ENCODE measurements at places on chromosomes 13 and 19. TPM values are rescaled to one million over a fixed set of nuclear protein-coding genes. Genes with fewer than 3 reads are reported as not detected.

The CEACAM20 gene
- total RNA-seq = not detected

The C5AR1 gene
- total RNA-seq = not detected

The TEX29 gene
- total RNA-seq = not detected

The C1QTNF9 gene
- not detected for total RNA-seq

The DCT gene
- total RNA-seq = not detected

The CEBPA gene
- total RNA-seq = 0.13 TPM

DNA sequence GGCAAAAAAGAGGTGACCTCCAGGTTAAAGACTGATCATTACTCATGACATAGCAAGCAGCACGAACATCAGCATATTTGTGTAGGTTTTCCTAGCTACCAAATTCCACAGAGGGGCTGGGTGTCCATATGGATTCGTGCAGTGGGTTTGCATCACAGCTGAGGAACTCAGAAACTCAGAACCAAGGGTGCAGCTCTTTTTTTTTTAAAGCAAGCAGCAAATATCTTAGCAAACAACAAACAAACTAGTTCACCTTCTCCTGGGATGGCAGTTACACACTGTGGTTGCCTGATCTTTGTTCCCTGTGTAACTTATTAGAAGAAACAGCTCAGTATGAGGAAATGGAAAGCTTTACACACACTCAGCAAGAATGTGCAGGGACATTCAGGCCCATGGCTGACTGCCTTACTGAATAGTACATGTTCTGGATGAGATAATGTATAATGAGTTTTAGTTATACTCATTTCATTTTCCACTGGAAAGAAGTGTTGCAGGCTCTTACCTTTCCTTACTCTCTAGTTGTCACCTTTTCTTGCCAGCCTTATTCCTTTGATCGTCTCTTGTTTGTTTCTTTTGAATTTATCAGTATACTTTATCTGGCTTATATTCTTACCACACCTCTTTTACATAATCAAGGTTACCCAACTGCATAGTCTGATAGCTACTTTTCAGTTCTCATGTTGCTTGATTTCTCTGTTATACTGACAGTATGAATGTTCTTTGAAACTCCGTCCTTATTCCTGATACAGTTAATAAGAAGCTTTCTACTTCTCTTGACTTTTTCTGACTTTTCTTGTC is 4.3 kb downstream of the NDFIP2 start:
- DNase-seq = no peak

DNA sequence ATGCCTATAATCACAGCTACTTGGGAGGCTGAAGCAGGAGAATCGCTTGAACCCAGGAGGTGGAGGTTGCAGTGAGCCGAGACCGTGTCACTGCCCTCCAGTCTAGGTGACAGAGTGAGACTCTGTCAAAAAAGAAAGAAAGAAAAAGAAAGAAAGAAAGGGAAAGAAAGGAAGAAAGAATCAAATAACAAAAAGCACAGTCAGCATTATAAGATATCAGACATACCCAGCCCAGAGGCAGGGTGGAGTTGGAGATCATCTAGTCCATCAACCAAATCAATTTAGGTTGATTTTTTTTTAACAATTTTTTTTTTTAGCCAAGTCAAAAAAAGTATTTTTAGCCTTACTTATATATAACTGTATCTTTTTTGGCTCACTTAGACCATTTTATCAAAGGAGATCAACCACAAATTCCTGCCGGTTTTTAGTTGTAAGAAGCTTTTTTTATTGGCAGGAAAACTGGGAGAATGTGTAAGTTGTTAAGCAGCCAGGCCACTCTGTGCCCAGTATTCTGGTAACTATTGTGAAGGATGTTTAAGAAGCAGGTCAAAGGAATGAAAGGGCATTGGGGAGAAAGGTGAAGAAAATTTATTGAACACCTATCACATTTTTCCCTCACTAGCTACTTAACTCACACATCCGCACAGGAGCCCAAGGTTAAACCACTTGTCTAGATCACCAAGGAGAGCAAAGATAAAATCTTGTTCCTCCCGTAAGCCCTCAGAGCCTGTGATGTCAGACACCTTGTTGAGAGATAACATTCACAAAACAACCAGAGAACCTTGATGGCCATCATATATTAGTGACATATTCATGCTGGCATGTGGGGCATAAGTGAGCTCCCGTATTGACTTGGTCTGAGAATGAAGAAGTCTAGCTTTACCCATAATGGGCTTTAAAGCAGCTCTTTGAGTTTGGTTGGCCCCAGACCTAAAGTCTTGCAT is 91.8 kb downstream of the COL4A2 start:
- DNase-seq = no peak

DNA sequence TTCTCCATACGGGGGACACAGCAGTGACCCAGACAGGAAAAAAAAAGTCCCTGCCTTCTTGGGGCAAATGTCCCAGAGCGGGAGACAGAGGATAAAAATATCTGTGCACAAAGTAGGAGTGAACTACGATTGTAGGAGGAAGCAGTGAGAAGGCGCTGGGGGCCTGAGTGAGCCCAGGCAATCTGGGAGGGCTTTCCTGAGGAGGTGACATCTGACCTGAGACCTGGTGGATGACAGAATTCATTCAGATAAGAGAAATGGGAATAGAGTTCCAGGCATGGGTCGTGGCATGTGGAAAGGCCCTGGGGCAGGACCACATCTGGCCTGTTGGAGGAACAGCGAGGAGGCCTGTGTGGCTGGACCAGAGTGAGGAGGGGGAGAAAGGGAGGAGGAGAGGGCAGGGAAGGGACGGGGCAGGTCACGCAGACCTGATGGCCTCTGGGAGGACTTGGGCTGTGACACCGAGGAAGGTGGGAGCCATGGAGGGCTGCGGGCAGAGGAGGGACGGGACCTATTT is 50.2 kb upstream of the NFIC start:
- DNase-seq = no peak

DNA sequence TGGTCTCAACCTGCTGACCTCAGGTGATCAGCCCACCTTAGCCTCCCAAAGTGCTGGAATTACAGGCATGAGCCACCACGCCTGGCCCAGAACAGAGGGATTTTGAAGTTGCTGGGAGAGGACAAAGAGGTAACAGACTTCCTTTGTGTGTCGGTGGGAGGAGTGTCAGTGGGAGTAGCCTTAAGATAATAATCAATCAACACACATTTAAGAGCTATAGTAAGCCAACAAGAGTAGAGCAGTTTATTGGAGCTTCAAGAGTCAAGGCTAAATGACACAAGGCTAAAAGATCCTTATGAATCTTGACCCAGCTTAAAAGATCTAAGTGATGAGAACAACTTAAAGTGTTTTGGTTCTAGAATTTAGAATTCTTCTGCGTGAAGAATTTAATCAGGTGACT is 47.3 kb upstream of the NBEA start:
- no peak for DNase-seq

GRCh38 chr13:52195401-52195837 is 36.0 kb upstream of the NEK3 start:
- peak; percentile 45 for DNase-seq

DNA sequence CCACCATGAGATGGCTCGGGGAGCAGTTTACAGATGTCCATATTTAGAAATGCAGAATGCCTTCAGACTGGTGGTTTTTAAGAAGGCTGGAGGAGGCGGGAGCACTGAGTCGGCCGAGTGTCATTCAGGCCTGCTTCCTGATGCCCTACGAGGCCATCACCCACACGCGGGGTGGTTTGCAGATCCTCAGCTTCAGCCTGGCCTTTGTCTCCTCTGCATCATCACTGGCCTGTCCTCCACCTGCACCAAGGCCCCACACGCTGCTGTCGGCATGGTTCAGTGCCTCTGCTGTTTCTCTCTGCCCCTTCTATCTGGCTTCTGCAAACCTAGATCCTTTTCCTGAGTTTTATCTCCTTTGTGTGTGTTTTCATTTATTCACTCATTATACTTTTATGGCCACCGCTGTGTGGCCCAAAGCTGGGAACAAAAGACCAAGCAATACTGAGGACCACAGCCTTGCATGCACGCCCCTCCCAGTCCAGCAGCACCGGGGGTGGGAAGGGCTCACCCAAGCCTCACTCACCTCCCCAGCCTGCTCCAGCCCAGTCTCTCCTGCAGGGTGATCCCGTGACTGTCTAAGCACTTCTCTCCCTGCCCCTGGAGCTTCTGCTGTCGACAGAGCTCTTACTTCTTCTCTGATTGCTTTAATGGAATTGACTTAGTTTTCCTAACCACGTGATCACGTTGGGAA is 240.8 kb downstream of the TEX29 start:
- no peak for DNase-seq

DNA sequence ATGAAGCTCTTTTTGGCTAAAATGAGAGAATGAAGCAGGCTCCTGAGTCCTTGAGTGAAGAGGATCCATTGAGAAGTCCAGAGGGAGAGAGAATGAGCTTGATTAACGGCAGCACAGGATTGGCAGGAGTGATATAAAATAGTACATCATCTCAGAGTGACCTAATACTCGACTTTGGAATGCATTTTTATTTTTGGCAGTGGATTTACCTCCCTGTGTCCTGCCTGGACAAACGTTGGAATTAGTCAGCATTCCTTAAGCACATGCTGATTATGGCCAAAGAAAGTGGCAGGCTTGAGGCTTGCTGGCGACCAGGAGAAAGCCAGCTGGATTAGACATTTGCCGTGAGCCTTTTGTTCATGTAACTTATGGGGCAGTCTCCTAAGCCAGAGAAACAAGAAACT is 22.9 kb downstream of the LRCH1 start:
- DNase-seq = no peak

DNA sequence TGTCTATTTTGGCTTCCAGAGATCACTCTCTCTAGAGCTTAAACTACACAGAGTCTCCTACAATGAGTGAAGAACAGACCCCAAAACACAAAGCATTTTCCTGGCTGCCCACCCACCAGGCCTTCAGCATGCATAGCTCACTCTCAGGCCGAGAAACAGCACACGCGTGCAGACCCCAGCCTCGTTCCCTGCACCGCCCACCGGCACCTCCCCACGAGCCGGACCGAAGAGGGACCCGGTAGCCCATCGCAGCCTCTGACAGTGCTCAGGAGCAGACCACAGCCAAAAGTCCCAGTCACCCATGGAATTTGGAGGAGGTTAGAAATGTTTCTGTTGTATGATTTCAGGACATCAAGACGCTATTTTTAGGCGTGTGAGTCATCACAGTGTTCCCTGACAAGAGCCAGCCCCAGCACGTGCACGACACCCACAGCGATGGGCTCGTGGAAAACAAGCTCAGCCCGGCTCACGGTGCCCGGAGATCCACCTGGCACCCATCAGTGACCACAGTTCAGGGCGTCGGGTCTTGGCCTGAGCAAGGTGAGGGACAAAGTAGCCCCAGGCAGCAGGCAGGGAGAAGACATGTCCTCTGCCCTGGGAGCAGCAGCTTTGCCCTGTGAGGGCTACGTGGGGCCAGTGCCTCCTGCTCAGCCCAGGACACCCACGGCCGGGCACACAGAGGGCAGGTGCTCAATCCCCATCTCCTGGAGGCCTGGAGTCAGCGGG is 50.1 kb upstream of the SPACA7 start:
- DNase-seq = no peak

DNA sequence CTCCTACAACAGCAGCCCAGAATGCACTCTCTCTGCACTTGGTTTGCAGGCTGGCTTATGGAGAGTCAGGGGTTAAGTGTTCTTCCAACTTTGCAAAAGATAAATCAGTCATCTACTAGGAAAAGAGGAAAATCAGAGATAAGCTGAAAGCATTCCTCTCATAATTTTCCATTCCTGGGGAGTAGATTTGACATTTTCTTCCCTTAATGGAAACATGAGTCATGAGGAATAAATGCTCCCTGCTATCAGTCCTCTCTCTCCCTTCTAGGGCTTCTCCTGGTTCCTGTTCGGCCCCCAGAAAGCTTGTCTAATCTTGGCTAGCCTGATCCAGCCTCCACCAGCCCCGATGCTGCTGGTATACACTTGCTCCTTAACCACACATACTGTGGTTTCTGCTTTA is 28.4 kb upstream of the ENOX1 start:
- peak; percentile 53 for DNase-seq

- DNase-seq = no peak
Measured at GRCh38 chr19:15316498-15316897, 15.8 kb downstream of the BRD4 start.

DNA sequence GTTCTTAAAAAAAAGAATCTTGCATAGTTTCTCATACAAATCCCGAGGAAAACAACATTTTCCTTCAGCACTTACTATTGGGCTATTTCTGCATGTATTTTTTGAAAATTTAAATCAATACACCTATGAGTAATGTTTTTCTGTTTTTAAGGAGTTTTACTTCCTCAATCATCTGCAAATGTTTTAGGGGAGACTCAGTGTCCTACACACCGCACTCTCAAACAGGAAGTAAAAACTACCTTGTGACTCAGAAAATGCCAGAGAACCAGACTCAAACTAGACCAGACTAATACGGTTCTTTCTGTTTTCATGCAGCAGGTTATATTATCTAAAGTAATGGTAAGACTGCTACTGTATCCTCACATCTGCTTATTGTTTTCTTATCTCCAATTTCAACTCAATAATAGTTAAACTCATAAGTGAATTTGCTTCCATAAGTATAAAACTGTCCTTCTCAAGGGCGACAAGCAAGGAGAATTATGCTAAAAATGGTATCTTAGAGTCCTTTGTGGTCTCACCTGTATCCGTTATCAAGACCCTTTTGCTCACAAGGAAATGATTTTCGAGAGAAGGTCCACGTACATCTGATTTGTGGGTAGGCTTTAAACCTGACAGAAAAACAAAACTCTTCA is 52.5 kb downstream of the FLT3 start:
- no peak for DNase-seq

DNA sequence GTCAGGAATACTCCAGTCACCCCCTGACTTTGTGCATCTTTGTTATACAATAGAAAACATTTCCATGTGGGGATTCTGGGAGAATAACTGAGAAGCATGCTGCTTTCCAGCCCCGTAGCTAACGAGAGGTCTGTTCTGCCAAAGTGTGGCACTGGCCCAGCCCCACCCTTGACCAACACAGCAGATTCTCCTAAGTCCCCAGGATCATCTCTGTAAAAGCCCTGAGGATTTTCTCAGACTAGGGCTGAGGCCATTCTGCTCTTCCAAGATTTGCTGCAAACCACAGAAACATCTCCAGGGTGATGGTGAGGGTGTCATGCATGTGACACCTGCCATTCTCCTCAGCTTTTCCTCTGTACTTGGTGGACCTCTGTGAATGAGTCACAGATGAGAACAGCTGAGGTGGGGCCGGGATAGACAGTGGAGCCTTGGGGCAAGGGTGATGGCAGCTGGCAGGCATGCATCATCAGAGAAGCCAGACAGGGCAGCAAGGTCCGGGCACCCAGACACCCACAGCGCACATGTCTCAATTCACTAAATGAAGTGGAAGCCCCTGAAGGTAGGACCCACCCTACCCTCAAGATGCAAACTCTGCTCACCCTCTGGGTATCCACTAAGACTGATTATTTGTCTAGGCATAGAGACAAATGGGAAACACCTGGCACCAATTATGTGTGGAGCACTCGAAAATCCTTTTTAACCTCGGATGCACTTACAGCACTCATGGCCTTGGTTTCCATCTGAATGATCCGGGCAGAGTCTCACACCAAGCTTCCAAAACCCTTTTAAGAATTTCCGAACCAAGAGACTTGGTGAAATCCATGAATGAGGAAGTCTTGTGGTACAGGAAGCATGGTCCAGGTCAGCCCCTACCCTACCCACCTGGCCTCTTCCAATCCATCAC is 20.1 kb upstream of the DOCK9 start:
- no peak for DNase-seq

DNA sequence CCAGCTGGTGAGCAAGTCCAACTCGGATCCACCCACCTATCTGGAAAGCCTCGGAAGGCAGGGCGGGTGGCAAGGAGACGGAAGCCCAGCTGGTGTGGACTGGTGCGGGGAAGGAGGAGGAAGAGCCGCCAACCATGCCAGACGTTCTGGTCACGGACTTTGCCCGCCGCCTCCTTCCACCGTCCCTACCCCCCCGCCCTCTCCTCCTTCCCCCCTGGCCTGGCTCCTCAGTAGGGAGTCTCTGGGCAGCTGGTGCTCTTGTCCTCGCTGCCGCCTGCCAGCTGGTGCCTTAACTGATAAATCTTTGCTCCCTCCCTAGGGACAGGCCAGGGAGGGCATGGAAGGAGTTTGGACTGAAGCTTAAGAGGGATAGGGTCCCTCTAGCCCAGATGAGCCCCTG is 4.8 kb downstream of the SYNGR4 start:
- DNase-seq = no peak

Data from pulmonary artery endothelial cell (primary cell).